ENCODE measurements at places on chromosomes 4 and X. TPM values are rescaled to one million over a fixed set of nuclear protein-coding genes. Genes with fewer than 3 reads are reported as not detected.

HOPX gene
- total RNA-seq: 12.9 TPM

ARHGEF6 gene
- 19.2 TPM for total RNA-seq

RAB9B gene
- 0.73 TPM for total RNA-seq

COL25A1 gene
- total RNA-seq: 0.17 TPM

GLRB gene
- total RNA-seq: 11.8 TPM

RASL11B gene
- 0.66 TPM for total RNA-seq

SPIN4 gene
- 4.7 TPM for total RNA-seq

LDB2 gene
- 177 TPM for total RNA-seq

MAML3 gene
- 2.3 TPM for total RNA-seq

YY2 gene
- total RNA-seq: 2.8 TPM

Measured in smooth muscle cell of trachea (primary cell).